GM23338 (cell line): ENCODE measurements at places on chromosomes 11 and 22.
A peak's percentile ranks its signal among the peaks of the same experiment; 100 is the strongest.

DNA sequence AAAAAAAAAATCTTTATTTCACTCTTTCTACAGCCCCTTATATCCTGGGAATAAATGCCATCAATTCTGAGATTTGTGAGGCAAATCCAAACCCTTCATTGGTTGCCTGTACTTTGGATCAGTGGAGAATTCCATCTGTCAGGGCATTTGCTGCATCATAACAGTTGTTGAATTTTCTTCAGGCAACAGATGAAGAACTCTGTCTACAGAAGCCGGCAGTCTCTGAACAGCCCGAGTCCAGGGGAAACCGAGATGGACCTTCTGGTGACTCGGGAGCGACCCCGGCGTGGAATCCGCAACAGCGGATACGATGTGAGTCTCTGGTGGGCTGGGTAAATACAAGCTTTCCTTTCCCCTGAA is 82.3 kb downstream of the C11orf91 start:
- no peak for DNase-seq

GRCh38 chr11:2298795-2299761 is 2.6 kb downstream of the C11orf21 start:
- DNase-seq: peak; percentile 75

- no peak for DNase-seq
Observed at GRCh38 chr11:12121517-12121916, 11.1 kb downstream of the MICAL2 start.

GRCh38 chr11:76734456-76735420 is 48.4 kb upstream of the TSKU start:
- no peak for DNase-seq

- no peak for DNase-seq
Observed at GRCh38 chr11:62026739-62027370, 59.4 kb upstream of the FTH1 start.

DNA sequence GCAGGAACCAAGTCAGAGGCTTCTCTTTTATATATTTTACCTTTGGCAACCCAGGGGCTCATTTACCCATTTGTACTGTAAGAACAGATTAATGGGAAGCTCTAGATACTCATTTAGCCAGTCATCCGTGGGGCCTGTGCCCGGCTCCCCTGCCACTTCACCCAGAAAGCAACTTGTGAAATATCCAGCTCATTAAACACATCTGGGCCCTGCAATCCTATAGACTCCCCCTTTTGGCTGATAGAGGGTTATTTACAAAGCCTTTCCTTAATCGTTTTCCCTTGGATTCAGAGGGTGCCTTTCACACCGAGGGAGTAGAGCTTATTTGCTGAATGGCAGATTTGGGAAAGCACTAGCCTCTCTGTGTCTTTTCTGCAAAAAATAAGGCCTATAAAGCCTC is 118.7 kb upstream of the SORL1-AS1 start:
- DNase-seq: no peak

DNA sequence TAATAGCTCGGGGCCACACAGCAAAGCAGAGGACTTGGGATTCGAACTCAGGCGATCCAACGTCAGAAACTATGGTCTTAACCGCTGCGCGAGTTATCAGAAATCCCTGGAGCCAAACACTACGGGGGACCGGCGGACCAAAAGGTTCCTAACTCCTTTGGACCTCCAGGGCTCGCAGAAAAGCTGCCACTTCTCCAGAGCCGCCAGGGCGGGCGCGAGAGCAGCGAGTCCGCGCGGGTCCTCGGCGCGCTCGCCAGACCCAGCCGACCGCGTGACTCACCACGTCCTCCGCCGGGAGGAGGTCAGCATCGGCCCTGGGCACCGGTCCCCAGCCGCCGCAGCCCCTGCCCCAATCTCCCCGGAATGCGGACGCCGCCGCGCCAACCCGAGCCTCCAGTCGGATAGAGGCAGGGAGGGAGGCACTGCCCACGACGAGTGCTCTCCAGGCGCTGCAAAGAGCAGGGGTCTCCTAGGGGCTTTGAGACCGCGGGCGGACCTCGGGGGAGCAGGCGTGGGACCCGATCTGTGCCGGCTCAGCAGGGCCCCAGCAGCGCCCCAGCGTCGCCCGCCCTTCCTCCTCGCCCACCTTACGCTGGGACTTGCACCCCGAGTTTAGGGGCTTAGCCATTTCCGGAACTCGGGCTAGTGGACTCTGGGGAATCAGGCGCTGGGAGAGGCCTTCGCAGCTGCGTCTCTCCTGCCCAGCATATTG is 6.2 kb upstream of the ALX4 start:
- peak; percentile 64 for DNase-seq

DNA sequence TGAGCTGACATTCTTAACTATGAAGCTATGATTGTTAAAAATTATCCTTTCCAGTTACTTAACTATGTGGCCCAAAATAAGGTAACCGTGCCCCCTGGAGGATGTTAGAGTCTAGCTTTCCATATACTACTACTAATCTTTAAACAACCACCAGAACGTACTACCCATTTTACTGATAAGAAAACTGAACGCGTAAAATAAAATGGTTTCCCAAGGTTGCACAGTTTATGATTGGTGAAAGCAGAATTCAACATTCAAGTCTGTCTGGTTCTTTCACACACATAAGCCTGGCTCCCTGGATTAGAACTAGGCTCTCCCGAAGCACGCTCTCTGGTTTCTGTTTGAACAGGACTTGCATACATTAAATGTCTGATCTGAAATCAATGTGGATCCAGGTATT is 437.8 kb upstream of the CCDC90B start:
- DNase-seq: peak; percentile 62

GRCh38 chr22:36329254-36330078 is 58.3 kb downstream of the MYH9 start:
- peak; percentile 99 for DNase-seq

- peak; percentile 67 for DNase-seq
Observed at GRCh38 chr11:62842171-62842741, 2.9 kb upstream of the WDR74 start.

GRCh38 chr11:41431784-41432183 is 27.7 kb downstream of the LRRC4C start:
- DNase-seq: peak; percentile 80

DNA sequence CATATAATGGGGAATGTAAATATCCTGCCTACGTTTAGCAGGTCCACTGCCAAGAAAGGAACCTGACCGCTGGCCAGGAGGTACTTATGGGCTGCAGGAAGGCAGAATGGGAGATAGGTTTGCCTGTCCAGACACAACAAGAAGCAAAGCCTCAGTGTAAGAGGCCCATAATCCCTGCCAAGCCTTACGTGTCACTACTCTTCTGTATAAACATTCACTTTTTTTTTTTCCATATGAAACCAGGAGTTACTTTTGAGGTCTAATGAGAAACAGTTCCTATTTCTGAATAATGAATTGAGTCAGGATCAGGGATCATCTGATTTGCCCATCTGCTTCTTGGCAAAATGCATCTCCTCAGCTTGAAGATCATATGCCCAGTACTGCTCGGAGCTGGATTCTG is 230.2 kb downstream of the NTM start:
- DNase-seq: no peak

GRCh38 chr11:9347100-9347499 is 32.7 kb upstream of the TMEM41B start:
- DNase-seq: peak; percentile 33

DNA sequence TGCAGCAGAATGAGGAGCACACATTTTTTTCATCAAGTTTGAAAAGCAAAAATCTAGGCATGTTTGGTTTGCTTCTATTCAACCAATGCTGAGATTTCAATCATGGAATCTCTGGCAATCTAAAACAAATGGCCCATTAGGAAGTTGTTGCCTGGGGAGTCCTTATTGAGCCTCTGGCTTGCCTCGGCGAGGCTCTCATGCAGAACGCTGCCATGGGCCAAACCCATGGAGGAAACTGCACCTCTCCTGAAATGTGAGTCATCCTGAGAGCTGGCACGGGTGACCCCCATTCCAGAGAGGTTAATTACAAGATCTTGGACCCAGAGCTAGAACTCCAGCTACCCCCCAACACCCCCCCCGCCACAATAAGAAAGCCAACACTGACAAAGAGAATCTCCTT is 80.7 kb downstream of the MN1 start:
- DNase-seq: no peak

- no peak for DNase-seq
Observed at GRCh38 chr11:420911-421321, 6.1 kb upstream of the SIGIRR start.

- peak; percentile 82 for DNase-seq
Observed at GRCh38 chr11:78417888-78418583, 416 bp upstream of the GAB2 start.

- peak; percentile 23 for DNase-seq
Observed at GRCh38 chr11:100619484-100619883, 67.6 kb upstream of the ARHGAP42 start.

DNA sequence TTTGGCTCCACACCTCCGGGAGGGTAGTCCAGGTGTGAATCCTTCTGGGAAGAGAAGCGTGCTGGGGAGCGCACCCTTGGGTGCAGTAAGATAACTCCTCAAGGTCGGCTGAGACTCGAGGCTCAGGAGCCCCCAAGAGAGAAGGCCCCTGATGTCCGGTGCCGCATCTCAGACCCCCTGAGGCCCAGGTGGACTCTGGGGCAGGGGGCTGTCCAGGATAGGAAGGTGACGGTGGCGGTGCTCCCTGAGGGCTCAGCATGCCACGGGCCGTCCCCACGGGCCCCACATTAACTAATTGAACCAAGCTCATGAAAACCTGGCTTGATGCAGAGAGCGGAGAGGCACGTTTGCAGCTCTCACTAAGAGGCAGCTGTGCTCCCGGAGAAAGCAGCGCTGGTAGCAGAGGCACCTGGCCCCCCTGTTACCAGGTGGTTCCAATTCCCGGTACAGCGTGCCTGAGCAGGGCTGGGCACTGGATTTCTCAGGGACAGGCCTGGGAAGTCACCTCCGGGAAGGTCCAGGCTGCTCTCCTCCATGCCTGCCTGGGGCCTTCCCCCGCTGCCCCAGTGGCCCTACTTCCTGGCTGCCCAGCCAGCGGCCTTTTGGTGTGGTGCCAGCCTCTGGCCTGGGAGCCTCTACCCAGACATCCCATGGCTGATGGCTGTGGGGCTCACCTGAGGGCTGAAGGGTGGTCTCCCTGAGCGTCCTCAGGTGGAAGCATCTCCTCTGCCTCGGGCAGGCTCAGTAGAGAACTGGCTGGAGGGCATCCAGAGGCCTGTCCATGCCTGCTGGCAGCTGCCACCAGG is 1.1 kb downstream of the KCNQ1 start:
- peak; percentile 13 for DNase-seq

GRCh38 chr11:12686246-12687060 is 12.2 kb downstream of the TEAD1 start:
- no peak for DNase-seq

DNA sequence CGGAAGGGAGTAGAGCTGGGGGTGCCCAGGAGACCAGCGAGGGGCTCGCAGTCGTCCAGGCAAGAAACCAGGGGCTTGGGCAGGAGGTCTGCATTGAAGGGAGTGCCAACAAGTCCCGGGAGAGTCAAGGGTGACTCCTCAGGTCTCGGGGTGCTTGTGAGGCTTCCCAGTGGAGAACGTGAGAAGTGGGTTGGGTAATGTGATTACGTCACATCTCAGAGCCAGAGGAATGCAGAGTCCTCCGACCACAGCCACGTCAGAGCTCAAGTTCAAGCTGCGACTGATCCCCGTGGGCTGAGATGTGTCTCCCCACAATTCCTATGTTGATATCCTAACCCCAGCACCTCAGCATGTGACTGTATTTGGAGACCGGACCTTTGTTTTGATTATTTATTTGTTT is 89.7 kb upstream of the SHANK2 start:
- DNase-seq: no peak

GRCh38 chr11:110921742-110922521 is 209.7 kb upstream of the ARHGAP20 start:
- DNase-seq: peak; percentile 32

DNA sequence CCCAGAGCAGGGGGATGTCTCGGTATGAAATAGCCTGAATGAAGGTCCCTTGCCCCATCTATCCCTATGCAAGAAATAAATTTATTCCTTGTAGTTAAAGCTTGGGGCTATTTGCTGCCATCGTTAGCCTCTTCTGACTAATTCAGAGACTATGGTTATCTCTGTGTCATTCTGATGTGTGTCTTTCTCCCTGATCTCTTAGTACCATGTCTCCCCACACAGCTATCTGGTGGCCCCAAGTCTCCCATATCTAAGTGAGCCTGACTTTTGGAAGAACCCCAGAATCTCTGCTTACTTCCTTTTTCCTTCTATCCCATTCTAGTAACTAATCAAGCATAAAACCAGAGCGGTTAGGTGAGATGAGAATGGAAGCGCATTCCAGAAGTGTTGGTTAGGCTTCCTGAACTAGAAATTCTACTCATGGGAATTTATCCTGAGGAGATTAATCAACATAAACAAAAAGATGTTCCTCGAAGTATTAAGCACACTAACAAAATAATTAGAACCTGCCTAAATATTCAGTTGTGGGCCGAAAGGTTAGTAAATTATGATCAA is 71.4 kb upstream of the BMAL1 start:
- DNase-seq: no peak

GRCh38 chr11:73143126-73143838 is 1.2 kb upstream of the FCHSD2 start:
- no peak for DNase-seq

DNA sequence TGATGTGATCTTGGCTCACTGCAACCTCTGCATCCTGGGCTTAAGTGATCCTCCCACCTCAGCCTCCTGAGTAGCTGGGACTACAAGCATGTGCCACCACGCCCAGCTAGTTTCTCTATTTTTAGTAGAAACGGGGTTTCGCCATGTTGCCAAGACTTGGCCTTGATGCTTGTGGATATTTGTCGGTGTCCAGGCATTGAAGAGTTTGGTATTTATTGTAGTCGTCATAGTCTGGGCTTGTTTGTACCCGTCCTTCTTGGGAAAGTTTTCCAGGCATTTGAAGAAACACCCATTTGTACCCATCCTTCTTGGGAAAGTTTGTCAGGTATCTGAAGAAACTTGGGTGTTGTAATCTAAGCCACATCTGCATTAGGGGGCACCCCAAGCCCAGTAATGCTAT is 28.7 kb downstream of the FCHSD2 start:
- DNase-seq: no peak

- DNase-seq: no peak
Observed at GRCh38 chr11:36854875-36855274, 256.8 kb upstream of the RAG2 start.

- no peak for DNase-seq
Observed at GRCh38 chr11:10581481-10582019, 13.1 kb upstream of the LYVE1 start.

- no peak for DNase-seq
Observed at GRCh38 chr22:42202048-42202447, 68.4 kb downstream of the TCF20 start.

GRCh38 chr22:41062146-41062545 is 30.2 kb upstream of the EP300 start:
- DNase-seq: peak; percentile 22

DNA sequence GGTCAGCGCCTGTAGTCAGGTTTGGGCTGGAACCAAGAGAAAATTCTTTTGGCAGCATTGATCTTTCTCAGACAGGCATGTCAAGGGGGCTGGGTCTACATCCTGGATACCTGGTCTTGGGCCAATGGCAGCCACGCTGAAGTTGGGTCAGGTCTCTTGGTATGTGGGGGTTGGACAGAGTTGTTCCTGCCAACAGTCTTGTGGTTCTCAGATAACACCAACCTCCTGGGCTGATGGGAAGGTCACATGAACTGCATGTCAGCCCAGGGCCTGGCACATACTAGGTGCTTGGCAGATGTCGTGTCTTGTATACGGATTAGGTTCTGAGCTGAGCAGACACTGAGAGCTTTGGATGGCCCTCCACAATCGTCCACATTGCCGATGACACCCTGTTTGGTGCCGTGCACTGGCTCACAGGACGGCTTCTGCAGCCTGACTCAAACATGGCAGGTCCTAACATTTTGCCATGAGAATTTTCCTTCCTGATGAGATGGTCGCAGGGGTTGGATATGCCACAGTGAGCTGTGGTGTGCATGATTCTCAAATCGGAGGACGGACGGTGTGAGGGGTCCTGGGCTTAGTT is 42.0 kb downstream of the FBLN1 start:
- DNase-seq: no peak
